ENCODE measurements at places on chromosomes 5 and 9. TPM values are rescaled to one million over a fixed set of nuclear protein-coding genes. Genes with fewer than 3 reads are reported as not detected.

ZFYVE16 gene
- total RNA-seq, result 50.3 TPM

CDX1 gene
- 0.16 TPM for total RNA-seq

RBM22 gene
- 33.8 TPM for total RNA-seq

ECSCR gene
- 20.1 TPM for total RNA-seq

GDNF gene
- total RNA-seq, result 0.30 TPM

SLC4A9 gene
- total RNA-seq, result 0.19 TPM

ADGRV1 gene
- total RNA-seq, result 0.19 TPM

LEAP2 gene
- total RNA-seq, result 2.2 TPM

LHX6 gene
- total RNA-seq, result 10.8 TPM

DND1 gene
- 0.48 TPM for total RNA-seq

EGFLAM gene
- total RNA-seq, result 6.3 TPM

C1QTNF2 gene
- total RNA-seq, result 1.3 TPM

PCDHB15 gene
- 9.9 TPM for total RNA-seq

SEMA6A gene
- 4.5 TPM for total RNA-seq

DNA sequence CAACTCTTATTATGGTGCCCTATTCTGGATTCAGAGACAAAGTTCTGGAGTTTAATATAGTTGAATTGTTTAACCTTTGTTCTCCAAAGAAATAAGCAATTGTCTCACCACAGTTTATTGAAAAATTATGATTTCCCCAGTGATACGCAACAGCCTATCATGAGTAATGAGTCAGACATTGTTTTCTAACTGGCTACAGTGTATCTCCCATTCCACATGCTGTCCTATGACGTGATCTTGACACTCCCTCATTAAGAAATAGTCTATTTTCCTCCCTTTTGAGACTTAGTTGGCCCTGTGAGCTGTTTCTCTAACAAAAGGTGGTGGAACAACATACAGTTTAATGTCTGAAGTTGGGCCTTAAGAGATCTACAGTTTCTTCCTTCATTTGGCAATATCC lies 1290.6 kb upstream of the CDH6 start:
- no peak for DNase-seq

DNA sequence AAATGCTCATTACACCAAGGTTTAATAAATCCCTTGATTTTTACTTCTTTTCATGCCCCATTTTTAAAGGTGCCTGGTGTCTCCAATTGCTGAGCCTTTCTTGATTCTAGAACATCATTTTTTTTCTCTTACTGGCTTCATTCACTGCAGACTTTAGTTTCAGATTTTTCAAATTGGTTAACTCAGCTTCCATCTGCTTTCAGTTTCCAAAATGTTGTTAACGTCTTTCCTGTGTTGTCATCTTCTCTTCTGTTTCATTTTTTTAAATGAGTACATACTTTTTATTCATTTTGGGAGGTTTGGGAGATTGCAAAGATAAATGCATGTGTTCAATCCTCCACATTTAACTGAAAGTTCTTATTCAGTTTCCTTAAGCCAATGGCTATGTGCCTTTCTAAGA lies 126.4 kb upstream of the CCNG1 start:
- no peak for DNase-seq

- DNase-seq, result no peak
Measured at GRCh38 chr5:116844015-116844414, 269.4 kb upstream of the SEMA6A start.

DNA sequence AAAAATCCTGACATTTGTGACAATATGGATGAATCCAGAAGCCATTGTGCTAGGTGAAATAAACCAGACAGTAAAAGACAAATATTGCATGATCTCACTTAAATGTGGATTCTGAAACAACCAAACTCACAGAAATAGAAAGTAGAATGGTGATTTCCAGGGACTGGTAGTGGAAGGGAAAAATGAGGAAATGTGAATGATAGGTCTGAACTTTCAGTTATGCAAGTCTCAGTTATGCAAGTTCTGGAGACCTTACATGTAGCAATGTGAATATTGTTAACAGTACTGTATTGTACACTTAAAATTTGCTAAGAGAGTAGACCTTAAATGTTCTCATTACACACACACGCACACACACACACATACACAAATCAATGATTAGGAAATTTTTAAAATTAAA lies 84.9 kb downstream of the SLCO4C1 start:
- DNase-seq, result no peak

DNA sequence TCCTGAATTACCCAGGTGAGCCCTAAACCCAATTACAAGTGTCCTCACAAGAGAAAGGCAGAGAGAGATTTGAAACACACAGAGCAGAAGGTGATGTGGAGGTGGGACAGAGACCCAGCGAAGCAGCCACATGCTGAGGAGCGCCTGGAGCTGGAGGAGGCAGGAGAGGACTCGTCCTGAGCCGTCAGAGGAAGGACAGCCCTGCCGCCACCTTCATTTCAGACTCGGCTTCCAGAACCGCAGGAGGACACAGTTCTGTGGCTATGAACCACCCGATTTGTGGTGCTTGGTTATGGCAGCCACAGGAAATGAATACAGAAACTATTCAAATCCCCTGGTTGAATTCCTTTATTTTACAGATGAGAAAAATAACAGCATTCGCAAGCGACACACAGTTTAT lies 16.4 kb upstream of the FBP1 start:
- no peak for DNase-seq

DNA sequence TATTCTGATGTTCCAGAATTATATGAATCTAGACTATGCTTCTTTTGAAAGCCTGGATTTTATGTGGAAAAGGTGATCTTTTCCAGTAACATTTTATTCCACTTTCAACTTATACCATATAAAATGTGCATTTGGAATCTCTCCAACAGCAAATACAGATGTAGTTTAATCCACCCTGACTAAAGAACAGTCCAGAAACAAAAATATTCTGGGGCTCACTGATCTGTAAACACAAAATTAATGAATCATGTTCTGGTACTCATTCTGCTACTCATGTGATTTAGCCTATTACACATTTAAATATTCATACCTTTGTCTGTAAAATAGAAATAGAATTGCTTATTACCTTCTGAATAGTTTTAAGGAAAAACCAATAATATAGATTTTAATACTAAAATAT lies 125.8 kb downstream of the ARRDC3 start:
- no peak for DNase-seq

- DNase-seq, result no peak
Measured at GRCh38 chr5:11684607-11685006, 219.6 kb downstream of the CTNND2 start.

DNA sequence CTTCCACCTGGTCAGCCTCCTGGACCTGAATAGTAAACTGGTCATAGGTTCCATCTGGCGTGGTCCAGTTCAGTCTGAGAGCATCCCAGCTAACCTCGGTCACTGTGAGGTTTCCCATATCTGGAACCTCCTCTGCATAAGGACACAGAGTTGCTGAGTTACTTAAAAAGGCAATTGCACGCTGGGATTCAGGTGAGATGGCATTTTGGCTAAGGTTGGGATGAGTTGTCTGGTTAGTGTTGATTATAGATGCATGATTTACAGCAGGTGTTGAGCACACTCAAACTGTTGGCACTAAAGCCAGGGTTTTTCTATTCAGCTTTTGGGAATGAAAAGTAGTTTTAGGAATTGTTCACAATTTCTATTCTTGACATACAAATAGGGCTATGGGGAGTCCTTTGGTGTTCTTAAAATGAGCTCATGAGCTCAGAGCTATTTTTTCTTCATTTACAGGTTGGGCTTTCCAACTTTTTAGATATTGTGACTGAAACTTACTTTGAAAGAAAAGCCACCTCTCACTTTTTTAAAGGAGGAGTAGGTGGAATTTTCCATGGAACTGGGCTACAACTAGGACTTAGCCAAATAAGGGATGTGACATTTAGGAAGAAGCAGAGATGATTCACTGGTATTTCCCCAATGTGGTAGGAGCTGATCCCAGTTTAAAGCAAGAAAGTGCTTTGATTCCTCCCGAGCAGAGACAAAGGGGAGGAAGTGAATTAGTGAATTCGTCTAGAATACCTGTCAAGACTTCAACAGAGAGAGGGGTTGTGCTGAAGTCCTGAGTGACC lies 54.7 kb downstream of the TNC start:
- no peak for DNase-seq

DNA sequence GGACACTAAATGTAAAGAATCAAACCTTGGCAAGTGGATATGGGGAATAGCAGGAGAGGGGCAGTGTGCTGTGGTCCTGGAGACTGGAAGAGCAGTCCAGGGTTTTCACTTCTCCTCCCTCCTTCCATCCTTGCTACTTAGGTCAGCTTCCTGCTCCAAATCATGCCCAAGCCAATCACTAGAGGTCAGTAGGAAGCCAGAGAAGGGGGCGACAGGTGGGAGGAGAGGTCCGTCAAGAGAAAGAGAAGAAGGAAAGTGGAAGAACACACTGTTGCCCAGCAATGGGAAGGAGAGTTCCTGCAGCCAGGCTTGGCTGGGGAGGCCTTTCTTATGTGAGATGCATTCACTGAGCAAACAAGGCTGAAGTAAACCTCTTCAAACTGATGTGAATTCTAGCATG lies 289.6 kb downstream of the DTWD2 start:
- DNase-seq, result no peak

GRCh38 chr5:149731617-149732323 lies 1.7 kb downstream of the PPARGC1B start:
- DNase-seq, result peak; percentile 92

DNA sequence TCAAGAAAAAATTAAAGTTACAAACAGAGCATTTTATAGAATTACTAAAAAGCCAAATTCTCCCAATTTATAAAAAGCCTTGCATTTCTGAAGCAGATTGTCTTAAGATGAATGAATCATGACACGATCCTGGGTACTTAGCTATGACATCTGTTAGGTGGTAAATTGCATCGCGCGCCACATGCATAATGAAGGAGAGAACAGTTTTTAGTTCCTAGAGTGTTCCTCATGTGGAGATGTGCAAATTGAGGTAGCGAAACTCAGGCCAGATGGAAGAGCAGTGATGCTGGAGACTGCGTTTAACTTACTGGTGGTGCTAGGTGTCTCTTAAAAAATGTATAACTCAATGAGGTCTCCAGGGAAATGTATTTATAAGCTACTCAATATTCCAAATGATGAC lies 516.1 kb downstream of the EFNA5 start:
- no peak for DNase-seq

DNA sequence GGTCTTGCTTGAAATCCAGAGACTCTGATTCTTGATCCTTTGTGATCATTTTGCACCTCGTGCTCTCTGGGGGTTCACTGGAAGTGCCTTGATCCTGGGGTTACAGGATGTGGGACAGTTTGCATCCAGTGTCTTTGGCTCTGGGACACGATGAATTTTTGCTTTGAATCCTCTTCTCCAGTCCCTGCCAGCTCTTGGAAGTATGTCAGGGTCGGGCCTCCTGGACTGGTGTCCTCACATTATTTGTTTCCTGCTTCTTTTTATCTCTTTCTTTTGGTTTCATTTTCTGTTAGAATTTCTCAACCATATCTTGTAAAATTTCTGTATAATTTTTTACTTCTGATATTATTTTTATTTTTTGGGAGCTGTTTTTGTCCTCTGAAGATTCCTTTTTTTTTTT lies 34.2 kb downstream of the SECISBP2 start:
- DNase-seq, result no peak

GRCh38 chr5:58469896-58470295 lies 10.0 kb upstream of the PLK2 start:
- no peak for DNase-seq

DNA sequence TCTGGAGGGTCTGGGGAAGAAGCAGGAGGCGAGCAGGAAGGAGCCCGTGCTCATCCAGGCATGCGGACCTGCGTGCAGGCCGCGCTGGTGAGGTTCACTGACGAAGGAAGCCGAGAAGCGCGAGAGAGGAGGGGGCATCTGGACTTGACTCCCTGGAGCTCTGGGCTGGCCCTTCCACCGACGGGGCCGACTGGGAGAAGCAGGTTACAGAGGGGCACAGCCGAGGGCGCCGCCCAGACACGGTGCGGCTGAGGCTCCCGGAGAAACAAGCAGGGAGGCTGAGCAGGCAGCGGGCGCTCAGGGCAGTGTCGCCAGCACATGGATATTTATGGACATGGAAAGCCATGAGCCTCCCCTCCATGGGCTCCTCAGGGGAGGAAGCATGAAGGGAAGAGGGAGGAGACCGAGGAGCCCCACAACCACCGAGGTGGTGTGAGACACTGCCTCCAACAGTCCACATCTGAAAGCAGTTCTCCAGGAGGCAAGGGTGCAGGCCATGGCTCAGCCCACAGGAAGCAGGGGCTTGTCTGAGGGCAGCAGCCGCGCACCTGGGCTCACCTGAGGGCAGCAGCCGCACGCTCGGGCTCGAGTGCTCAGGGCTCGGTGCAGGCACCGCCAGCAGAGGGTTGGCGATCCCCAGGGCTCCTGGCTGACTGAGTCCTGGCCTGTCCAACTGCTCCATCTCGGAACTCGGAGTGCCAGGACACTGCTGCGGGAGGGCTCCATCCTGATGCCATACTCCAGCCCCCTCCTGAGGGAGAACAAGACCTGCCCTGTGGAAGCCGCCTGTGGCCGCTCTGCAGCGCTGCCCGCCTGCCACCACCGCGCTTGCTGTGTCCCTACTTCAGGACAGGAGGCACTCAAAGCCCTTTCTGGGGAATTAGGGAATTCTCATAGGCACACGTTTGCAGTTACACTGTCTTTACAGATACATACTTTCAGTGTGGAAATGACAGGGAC lies 15.7 kb upstream of the INPP5E start:
- no peak for DNase-seq

DNA sequence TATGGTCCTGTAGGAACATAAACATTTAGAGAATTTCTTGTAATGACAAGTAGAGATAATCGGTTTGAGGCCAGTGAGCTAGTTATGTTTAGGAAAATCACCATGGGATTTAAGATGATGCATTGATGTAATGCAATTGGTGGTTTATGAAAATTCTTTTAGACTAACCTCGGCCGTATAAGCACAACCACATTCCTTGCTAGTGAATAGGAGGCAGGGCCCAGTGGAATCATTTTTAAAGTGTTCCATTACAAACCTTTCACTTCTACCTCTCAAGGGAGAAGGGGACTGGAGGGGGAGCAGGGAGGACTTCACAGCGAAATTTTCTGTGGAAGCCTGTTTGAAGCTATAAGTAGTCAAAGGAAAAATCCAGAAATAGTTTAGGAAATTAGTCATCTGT lies 71.8 kb upstream of the NFIL3 start:
- DNase-seq, result no peak

DNA sequence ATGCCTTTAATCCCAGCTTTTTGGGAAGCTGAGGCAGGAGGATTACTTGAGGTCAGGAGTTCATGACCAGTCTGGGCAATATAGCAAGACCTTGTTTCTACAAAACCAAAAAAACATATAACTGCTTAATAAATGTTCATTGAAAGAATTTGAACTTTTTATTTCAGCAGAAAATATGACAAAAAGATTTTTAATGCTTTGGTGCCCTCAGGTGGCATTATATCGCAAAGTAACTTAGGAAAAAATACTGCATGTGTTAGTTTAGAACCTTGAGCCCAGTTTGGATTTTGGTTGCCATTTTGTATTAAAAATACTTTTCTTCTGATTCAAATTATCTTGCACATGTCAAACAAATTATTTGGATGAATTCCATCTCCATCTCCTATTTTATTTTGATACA lies 103.2 kb downstream of the GPBP1 start:
- no peak for DNase-seq

GRCh38 chr5:43638107-43638506 lies 35.1 kb downstream of the NNT start:
- DNase-seq, result no peak

GRCh38 chr5:142486581-142486980 lies 161.8 kb upstream of the SPRY4 start:
- no peak for DNase-seq

- no peak for DNase-seq
Measured at GRCh38 chr9:15203581-15203980, 103.4 kb downstream of the TTC39B start.
